Iris pigment epithelial cell (primary cell): ENCODE measurements at places on chromosomes 4 and X.

DNA sequence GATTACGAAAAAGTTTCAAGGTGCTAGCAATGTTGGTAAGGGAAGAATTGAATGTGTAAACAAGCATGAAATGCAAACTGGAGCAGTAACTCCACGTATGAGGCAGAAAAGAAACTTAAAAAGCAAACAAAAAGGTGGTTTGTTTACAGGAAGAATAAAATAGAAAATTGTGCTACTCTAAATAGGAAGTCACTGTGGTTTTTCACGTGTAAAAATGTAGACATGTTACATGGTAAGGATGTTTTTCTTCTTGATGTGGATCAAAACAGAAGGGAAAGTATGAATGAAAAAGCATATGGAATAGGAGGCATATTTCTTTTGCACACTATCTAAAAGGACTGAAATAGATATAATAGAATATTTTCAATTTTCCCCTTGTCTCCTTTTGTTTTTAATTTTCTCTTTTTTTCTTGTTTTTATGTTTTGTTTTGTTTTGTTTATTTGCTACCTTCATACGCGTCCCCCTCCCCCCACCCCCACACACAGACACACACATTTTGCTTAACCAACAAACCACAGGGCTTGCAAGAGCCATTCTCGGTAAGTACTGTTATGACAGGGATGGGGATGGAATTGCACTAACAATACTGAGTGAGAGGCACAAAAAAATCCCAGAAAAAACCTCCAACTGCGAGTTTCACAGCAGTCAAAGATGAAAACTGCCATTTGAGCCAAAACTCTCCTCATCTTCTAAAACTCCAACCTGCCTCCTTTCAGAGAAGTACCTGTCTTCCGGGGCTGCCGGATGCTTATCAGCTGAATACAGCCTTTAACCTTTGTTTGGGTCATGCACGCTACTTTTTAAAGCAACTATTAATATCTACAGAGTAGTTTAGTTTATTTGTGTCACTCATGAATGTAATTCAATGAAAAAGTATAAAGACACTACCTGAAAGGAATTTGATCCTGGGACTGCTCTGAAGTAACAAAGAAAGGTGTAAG lies 135.8 kb downstream of the IL15 start:
- DNase-seq, result no peak

DNA sequence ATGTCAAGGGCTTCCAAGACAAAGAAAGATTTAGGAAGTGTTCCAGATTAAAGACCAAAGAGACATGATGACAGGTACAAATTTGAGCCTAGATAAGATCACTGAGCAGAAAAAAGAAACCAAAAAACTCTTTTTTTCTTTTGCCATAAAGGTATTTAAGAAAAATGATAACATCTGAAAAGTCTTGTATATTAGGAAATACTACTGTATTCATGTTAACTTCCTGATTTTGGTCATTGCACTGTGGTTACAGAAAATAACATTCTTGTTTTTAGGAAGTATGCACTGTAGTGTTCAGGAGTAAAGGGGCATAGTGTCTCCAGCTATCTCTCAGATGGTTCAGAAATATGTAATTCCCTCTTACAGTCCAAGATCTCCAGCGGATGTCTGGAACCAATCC lies 37.1 kb downstream of the RWDD4 start:
- no peak for DNase-seq

DNA sequence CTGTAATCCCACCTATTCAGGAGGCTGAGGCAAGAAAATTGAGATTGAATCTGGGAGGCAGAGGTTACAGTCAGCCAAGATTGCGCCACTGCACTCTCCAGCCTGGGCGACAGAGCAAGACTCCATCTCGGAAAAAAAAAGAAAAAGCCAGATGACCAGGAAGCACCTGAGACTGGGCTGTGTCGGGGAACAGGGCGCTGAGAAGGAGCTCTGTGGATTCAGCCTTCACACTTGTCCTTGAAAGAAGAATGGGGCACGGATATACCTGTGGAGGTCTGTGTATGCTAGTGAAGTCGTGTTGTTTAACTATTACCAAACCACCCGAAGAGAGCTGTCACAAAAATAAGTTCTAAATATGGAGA lies 39.3 kb upstream of the TADA2B start:
- DNase-seq, result no peak

DNA sequence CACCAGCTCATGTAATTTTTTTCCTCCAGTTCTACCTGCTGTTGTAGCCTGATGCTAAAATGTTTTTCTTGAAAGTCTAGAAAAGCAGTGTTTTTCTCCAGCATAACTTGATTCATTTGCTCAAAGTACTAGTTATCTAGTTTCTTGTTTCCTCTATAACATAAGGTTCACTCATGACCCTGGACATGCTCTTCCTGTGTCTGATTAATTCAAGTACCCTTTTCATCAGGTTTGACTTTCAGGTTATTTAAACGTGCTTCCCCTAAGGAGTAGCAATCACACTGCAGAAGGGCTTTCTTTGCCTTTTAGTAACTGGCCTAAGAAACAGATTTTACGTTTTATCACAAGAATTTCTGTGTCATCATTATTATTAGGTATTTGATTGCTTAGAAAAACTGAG lies 66.8 kb upstream of the EGFL6 start:
- no peak for DNase-seq

- DNase-seq, result no peak
Measured at GRCh38 chr4:124596816-124597215, 115.7 kb downstream of the ANKRD50 start.
